GM12878 (cell line): ENCODE measurements at places on chromosomes 6 and 20. TPM values are rescaled to one million over a fixed set of nuclear protein-coding genes. Genes with fewer than 3 reads are reported as not detected.

ALDH5A1 gene
- total RNA-seq: 13.8 and 15.3 TPM in 2 replicates

RAET1E gene
- total RNA-seq: not detected in 2 replicates

- H3K36me3 ChIP-seq: no peaks in the 10 kb centered on the region
- no peak for DNase-seq
- H3K27ac ChIP-seq: no peak overlapping the region
- H3K4me3 ChIP-seq: no peak overlapping the region
- H3K4me1 ChIP-seq: no peaks in the 10 kb centered on the region
Measured at GRCh38 chr6:154318721-154319120, 37.9 kb downstream of the IPCEF1 start.

GRCh38 chr6:53358440-53359094 lies 9.8 kb upstream of the ELOVL5 start:
- no peaks in the 10 kb centered on the region for H3K36me3 ChIP-seq
- H3K4me3 ChIP-seq: peak overlapping the region; percentile 76
- no peaks in the 10 kb centered on the region for H3K27me3 ChIP-seq
- peaks cover 17% of the 10 kb centered on the region for H3K4me1 ChIP-seq
- DNase-seq: no peak

DNA sequence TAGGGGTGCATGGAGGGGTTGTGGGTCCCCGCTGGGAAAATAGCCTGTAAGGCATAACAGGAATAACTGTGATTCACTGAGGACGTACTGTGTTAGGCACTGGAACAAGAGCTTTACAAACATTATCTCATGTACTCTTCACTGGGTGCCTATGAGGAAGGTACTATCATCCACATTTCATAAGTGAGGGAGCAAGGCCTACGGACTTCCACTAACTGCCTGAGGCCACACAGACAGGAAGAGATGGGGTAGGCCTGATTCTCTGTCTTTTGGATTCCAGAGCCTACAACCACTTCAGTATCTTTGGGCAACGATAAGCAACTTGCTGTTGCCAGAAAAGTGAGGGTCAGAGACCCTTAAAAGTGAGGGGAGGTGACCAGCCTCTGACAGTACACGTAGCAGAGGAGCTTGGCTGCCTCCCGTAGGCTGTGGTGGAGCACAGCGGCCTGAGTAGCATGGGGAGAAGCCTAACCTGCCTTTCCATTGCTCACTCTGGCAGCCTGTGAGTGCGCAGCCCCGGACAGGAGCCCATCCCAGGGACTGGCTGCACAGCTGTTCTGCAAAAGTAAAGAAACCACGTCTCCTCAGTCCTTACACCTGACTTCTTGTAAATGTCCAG lies 30.4 kb downstream of the PSMB1 start:
- DNase-seq: no peak
- no peak overlapping the region for H3K27ac ChIP-seq
- H3K4me3 ChIP-seq: no peak overlapping the region

GRCh38 chr6:1070085-1070521 lies 241.8 kb upstream of the FOXQ1 start:
- H3K4me1 ChIP-seq: no peaks in the 10 kb centered on the region
- H3K36me3 ChIP-seq: no peaks in the 10 kb centered on the region
- DNase-seq: no peak
